H7 (cell line): ENCODE measurements at places on chromosomes 12 and 14.

DNA sequence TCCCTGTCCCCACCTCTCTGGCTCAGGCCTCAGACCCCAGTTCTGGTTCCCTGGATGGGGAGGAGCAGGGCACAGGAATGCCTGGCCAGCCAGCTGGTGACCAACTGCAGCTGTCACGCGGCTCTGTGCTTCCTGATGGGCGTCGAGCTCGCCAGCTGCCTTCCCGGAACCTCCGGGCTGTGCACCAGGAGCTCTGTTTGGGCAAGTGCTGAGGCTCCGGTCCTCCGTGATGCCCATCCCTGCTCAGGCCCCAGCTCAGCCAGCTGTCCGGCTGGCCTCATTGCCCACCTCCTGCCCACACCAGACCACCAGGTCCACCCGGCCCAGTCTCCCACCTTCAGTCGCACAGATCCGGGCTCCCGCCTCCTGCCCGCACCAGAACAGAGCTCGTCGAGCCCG lies 4.8 kb downstream of the IFFO1 start:
- DNase-seq: peak; percentile 24

DNA sequence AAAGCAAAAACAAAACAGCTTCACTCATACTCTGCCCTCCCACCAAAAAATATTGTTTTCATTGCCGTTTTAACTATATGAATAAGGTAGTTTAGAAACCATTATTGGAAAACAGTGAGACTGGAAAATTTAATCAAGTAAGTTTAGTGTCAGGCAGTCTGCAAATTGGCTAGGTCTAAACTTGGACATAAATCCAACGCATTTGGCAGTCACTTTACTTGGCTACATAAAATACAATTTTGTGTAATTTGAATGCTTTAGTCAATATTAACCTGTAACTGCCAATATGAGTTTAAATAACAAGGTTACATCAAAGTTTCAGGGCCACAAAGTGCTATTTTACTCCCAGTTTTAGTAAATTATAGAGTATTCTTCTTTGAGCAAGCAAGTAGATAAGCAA lies 202.3 kb upstream of the SLC38A2 start:
- DNase-seq: no peak

DNA sequence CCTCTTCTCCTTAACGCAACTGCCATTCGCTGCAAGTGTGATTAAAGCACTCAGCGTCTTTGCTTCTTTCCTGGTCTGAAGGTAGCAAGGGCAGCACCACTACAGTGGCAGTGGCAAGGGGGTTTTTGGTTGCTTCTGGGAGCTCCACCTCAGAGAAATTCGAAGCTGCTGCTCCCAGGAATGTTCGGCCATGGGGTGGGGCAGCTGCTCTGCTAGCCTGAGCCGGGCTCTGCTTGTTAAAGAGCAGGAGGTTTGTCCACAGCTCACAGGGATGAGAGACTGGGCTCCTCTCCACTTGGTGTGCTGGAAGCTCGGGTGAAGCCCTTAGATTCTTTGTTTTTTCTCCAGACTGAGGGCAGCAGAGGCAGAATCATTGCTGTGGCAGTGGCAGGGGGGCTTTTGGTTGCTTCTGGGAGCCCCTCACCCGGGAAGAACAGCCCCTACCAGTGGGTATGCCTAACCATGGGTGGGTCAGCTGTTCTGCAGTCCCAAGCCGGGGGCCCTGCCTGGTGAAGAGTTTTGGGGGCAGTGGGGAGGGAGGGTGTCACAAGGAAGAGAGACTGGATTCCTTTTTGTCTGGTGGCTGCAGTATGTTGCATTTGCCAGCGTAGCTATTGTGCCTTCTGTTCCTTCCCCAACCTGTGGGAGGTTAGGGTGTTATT lies 340.2 kb downstream of the AEBP2 start:
- peak; percentile 35 for DNase-seq

GRCh38 chr12:109346920-109347319 lies 780 bp upstream of the MYO1H start:
- DNase-seq: peak; percentile 39
